ENCODE measurements at places on chromosomes 4 and X.

DNA sequence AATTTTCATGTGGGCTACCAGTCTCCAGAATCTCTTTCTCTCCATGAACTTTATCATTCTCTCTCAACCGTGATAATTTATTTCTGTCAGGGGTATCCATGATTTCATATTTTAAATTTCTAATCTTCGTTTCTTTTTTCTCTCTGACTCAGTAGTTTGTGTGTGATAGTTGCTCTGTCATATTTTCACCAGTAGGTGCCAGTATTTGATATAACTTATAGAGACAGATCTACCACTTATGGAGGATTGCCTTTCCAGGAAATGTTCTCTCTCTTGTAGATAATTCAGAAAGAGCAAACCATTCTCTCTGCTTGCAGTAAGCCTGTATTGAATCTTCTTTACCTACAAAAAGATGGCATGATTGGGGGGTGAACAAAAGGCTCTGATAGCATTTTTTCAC, 79.3 kb upstream of the DYNLT3 start:
- no peak for DNase-seq

- no peak for DNase-seq
Measured at GRCh38 chrX:44935640-44936039, 62.7 kb downstream of the KDM6A start.

GRCh38 chrX:136549226-136549625, 17.2 kb downstream of the VGLL1 start:
- DNase-seq: no peak

- no peak for DNase-seq
Measured at GRCh38 chr4:169663402-169663801, 43.0 kb downstream of the CLCN3 start.

DNA sequence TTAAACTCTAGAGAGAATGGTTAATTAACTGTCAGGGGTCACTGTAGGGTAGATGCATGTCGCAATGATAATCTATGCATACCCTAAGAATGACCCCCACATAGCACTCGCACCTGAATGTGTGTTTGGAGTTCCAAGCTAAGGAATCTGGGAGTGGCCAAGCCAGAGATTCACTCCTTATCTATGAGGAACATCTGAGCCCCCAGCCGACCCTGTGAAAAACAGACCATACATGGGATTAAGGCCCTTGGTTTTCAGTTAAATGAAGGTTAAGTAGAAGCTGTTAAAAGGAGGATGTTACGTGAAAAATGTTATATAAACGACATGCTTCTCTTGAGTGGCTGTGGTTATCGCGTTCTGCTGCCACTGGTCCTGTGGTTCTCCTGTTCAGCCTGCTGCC, 147.2 kb downstream of the RELL1 start:
- no peak for DNase-seq

- no peak for DNase-seq
Measured at GRCh38 chr4:155487210-155487609, 110.4 kb upstream of the MAP9 start.

DNA sequence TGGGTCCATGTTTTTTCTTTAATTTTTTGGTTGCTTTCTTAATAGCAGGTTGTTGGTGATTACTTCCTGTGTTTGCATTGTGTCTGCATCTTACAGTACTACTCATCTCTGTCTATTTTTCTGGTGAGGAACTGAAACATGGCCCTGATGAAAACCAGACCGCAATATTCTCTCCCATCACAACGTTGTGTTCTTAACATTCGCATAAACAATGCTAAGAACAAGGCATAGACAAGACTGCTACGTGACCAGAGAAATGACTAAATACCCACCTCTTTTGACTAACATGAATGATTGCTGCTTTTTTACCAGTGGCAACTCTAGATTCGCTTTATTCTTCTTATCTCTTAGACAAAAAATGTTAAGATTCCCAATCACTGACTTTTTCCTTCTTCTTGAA, 179.1 kb downstream of the GC start:
- DNase-seq: no peak

- no peak for DNase-seq
Measured at GRCh38 chr4:121555315-121556107, 141.3 kb downstream of the ANXA5 start.

DNA sequence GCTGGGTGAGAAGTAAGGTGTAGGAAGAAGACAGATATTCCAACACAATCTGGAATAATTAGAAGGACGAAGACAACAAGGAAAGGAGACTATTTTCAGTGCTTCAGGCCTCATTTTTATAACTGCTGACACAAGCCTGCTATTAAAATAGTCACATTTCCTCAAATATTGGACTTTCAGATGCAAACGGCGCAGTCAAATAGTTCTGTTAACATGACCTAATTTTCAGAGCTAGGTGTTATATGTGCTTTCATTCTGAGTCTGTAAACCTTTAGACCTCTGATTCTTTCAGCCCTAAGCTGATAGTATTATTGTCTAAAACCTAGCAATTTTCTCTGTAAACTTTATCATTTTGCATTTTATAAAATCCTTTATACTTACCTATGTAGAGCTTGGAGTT, 261.5 kb downstream of the IL1RAPL1 start:
- no peak for DNase-seq

- no peak for DNase-seq
Measured at GRCh38 chr4:83646538-83647239, 110.8 kb downstream of the GPAT3 start.

GRCh38 chrX:133497356-133497755, 82.1 kb upstream of the GPC4 start:
- no peak for DNase-seq

GRCh38 chr4:150289198-150289597, 211.0 kb downstream of the DCLK2 start:
- DNase-seq: no peak

GRCh38 chr4:95061220-95061619, 303.5 kb downstream of the BMPR1B start:
- no peak for DNase-seq

GRCh38 chr4:87097075-87097474, 123.3 kb downstream of the KLHL8 start:
- no peak for DNase-seq

DNA sequence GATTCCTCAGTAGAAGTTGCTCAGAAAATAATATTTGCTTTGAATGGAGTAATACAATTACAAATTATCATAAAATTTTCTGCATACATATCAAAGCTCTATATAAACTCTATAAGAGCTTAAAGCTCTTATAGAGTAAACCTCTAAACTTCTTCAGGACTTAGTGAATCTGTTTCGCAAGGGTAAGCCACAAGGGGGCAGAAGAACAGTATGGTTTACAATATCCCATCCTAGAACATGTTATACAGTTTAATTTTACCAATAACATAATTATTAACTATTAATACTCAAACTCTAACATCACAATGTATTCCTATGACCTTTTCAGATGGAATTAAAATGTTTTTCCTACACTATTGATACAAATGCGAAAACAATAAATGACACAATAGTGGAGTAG, 33.8 kb upstream of the SPANXN1 start:
- no peak for DNase-seq

DNA sequence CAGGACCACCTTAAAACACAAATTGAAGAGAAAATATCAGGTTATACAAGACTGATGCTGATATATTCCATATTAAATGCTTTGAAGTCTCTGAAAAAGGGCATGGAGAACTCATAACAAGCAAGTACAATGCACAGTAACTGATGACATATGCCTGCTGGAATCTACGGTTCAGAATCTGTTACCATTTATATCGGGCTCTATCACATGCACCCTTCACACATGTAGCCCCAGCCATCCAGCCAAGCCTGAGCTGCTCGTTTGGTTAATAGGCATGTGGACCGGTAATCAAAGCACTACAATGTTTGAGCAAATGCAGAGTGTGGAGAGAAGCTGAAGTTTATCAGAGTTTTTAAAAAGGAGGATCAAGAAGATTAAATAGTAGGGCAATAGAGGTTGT, 11.8 kb downstream of the COMMD8 start:
- DNase-seq: no peak

GRCh38 chr4:153112041-153112441, 92.2 kb upstream of the TRIM2 start:
- no peak for DNase-seq

- DNase-seq: no peak
Measured at GRCh38 chr4:168864821-168865541, 145.1 kb downstream of the CBR4 start.

DNA sequence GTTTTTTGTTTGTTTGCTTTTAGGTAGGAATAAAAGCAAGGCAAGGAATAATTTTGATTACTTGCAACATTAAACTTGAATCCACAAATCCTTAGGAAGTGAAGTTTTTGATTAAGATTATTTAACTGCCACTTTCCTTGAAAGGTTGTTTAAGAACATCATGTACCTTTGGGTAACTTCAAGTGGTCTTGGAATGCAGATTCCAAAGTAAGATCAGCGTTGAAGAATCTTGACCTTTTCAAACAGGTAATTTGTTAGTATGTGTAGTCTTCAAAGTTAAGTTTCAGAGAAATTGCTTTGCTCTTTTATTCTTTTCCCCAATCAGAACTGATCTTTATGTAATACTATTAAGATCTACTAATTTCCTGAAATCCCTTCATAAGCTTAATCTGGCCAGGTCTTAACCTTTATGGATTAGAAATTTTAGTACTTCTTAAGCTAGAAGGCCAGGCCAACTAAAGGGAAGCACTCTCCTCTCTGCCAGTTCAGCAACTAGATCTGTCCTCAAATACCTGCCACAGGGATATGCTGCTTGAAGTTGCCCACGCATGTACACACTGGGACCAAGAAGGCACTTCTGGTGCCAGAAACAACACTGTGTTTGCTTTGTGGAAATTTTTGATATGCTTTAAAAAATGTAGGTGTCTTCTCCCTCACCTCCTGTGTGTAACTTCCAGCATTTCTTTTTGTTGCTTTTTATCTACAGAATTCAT, 7.4 kb downstream of the NPNT start:
- no peak for DNase-seq

DNA sequence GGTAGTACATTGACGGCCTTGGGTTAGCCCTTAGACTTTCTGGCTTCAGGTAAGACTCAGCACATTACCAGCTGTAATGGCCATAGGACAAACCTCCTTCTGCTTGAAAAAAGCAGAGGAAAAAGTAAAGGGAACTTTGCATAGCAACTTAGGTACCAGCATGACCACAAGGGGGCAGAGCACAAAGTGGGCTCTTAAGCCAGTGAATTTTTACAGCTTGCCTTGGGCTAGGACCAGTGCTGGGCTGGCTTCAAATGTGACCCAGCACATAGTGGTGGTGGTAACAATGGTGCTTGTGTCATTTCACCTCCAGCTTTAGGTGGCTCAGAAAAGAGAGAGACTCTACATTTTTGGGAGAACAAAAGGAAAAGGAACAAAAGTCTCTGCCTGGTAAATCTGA, 66.1 kb downstream of the KLHL4 start:
- DNase-seq: no peak

DNA sequence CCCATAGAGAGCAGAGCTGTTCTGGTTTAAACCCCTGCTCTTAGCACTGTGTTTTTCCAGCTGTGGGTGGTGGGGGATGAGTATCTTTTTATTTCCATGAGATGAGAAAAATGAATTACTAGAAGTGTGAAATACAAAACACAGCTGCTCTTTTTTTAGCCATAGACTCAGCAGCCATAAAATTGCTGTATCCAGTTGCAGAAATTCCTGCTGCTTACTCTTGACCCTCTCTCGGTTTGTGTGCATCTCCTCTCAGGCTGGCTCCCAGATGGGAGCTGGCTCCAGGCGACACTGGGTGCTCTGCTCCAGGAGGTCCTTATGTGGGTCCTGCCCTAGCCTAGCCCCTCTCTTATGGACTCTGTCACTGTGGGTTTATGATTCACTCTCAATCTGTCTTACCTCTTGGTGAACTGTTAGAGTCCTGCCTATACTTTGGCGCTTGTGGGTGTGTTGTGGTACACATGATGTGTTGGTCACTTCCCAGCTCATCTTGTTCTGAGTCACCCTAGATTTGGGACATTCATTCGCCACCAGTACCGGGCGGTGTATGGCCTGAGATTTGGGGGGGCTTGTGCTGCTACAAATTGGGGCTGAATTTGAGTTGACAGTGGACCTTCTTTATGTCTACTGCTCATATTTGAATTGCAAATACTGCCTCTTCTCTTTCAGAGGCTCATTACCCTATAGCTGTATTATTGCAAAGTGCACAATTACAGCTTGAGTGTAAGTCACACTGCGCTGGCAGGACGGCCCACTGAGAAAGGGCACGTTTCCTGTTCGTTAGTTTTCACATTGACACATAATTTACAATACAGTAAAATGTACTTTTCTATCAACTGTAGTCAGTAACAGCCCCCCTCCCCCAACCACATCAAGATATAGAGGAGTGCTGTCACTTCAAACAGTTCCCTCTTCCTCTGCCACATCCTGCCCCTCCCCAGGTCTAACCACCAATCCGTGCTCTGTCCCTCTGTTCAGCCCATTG, 46.9 kb upstream of the MSANTD1 start:
- DNase-seq: peak; percentile 46

DNA sequence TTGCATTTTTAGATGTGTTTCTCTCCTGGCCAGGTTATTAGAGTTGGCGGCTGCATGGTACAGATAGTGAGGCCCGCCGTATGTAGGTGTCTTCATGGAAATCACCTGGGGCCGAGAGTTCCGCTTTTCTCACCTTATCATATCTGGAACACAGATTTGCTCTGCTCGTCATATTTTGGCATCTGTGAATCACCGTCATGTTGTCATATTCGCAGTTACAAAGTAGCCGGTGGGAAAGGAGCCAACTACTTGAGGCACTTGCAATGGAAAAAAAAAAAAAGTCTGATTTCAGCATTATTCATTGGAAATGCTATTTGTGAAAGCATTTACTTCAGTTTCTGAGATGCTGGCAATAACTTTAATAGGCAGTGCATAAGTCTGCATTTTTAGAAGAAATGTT, 1715.2 kb upstream of the TENM3 start:
- no peak for DNase-seq

DNA sequence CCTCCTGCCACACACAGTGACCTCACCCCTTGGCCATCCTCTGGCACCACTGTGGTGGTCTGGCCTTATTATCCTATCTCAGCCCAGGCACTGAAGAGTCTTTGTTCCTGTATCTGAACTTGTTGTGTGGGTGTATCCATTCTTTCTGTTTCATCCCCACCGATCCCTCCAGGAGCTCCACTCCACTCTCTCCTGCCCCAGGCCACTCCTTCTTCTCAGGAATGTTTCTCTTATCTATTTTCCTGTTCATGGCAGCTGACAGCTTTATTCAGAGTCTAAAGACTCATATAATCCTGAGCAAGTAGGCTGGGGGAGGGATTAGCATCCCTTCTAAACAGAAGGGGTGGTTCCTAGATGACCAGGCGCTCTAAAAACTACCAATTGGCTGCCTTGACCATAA, 150.0 kb downstream of the ANAPC10 start:
- no peak for DNase-seq
